ENCODE measurements at places on chromosomes 11 and 22.

DNA sequence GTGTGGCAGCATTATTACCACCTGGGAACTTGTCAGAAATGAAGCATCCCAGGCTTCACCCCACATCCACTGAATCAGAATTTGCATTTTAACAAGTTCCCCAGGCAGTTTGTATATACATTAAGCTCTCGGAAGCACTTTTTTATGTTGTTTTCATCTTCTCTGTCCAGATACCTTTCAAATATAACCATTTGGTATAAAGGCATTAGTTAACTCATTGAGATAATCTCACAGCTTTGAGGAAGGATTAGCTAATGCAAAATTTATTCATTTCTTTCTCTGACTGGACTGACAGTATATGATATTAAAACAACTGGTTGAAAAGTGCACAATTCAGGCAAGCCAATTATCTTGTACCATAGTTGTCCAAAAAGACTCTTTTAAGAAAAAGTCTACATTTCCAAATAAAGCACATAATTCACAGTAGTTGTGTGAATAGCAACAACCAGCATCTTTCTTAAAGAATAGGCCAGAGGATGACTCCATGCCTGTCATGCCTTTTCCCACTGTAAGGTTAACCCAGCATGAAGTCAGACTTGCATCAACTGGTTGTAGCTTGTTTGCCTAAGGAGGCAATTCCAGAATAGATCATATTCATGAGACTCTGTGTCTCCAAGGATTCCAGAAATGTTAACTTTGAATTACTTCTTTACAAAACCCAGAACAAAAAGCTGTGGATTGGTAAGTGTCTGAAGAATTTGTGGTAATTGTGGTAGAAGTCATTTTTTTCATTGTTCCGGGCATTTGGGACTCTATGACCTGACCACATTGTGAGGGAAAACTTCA, 254.3 kb upstream of the SESN3 start:
- DNase-seq = no peak

DNA sequence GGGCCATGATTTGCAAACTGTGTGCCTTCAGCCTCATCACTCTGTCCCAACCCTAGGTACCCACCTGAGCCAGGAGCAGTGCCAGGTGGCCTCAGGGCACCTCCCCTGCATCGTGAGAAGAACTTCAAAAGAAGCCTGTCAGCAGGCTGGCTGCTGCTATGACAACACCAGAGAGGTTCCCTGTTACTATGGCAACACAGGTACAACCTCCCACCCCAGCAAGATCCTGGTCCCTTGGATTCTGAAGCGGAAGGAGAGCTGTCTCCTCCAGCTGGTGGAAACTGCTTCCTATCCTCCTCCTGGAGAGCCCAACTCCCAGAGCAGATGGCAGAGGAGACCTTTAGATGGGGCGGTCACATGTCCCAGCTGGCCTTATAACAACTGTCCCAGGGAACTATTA, 2.9 kb downstream of the ZP1 start:
- DNase-seq = no peak

- no peak for DNase-seq
Observed at GRCh38 chr11:35126879-35127581, 11.9 kb upstream of the CD44 start.

- peak; percentile 33 for DNase-seq
Observed at GRCh38 chr11:17014321-17014832, at the start of gene PLEKHA7. Gene PLEKHA7 (minus strand): TSS chr11:17014414. CDS start chr11:17014401, 13 bp downstream.

- DNase-seq = no peak
Observed at GRCh38 chr22:20748731-20749428, 25.0 kb upstream of the SERPIND1 start.

DNA sequence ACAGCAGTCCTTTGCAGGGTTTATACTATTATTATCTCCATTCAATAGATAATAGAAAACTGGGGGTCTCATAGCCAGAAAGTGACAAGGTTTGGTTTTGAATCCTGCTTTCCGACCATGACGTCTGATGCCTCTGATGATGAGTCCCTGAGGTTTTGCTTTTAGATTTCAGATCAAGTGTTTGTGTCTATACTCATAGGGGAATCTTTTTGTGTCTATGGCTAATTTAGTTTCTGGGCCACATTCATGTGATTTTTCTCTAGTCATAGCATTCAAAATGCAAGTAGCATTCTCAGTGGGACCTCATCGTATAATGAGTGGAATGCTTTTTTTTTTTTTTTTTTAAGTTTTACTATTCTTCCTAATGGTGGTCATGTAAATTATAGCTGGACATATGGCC, 72.9 kb downstream of the TNRC6B start:
- no peak for DNase-seq

DNA sequence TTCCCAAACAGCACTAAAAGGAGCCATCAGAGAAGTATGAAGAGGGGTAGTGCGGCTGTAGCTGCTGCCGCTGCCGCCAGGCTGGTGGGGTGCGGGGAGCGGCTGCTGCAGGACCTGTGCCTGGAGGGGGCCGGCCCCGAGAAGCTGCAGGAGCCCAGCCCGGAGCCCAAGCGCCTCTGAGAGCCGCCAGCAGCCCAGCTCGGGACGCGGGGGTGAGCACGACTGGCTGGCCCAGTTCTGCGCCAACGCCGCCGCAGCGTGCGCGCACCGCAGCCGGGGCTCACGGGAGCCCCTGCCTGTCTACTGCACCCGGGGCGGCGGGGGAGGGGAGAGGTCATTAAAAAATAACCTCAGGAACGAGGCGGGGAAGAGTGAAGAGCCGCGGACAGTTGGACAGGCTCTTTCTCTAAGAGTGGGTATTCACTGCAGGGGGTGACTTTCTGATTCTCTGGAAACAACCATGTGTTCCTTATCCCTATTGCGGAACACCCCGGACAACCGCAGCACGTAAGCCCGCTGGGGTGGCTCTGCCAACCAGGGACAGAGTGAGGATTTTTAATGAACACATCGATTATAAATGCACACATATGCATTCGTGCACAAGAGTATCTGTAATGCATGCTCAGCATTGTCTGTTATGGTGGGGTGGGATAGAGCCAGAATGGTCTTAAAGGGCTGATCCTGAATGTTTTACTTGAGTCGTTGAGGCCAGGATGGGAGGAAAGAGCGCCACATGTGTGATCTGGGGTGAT, 453 bp downstream of the GAS2 start:
- peak; percentile 72 for DNase-seq

DNA sequence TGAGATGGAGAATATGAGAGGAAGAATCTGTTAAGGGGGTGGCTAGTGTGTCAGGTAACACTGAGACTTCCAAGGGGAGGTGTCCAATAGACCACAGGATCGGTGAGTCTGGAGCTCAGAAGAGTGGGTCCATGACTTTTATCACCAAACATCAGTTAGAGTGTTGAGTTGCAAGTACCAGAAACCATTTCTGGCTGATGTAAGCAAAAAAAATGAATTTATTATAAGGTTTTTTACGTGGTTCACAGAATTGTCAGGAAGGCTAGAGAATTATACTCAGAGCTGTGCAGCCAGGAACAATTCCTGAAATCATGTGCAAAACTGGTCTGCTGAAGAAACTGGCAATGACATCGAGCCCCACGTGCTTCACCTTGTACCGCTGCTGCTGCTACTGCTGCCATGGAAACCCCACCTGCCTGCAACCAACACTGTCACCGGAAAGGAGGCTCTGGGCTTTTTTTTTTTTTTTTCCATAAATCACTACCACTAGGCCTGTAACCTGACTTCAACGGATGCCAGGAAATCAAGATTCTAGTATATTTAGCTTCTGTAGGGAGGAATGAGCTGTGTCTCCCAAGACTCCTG, 16.6 kb upstream of the STK33 start:
- no peak for DNase-seq

- DNase-seq = no peak
Observed at GRCh38 chr11:22656130-22656529, 10.3 kb upstream of the GAS2 start.

DNA sequence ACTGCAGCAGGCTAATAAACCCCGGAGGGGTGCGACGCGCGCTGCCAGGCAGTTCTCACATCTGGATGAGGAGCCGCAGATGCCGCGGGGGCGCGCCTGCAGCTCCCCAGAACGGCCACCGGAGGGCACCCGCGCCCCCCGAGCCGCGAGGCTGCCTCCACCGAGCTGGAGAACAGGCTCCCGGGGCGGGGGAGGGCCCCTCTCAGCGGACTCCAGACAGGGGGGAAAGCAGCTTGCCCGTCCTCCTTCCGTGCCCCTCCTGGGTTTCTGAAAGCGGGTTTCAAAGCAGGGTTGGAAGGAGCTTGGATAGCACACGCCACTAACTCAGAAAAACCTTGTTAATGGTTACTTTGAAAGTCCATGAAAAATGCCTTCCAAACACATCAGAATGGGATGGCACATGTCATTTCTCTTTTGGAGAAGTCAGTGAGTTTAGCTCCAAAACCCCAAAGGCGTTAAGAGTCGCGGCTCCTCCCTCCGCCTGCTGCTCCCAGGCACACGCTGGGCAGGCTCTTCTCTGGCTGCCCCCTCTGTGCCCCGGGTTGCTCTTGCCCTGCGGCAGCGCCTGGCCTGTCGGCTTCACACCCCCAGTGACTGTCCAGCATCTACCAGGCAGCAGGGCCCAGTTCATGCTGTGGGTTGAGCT, 317.8 kb downstream of the NTM start:
- peak; percentile 77 for DNase-seq

GRCh38 chr11:100247704-100248103, 439.4 kb upstream of the ARHGAP42 start:
- DNase-seq = no peak

GRCh38 chr22:36864454-36865215, 3.8 kb downstream of the NCF4 start:
- DNase-seq = no peak

GRCh38 chr11:70568035-70568813, 169.9 kb downstream of the CTTN start:
- peak; percentile 29 for DNase-seq

DNA sequence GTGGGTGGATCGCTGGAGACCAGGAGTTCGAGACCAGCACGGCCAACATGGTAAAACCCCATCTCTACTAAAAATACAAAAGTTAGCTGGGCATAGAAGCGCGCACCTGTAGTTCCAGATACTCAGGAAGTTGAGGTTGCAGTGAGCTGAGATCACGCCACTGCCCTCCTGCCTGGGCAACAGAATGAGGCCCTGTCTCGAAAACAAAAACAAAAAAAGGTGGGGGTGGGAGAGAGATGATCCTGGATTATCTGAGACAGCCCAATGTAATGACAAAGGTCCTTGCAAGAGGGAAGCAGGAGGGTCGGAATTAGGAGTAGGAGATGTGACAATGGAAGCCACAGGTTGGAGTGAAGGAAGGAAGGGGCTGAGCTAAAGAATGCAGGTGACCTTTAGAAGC, 87.6 kb upstream of the APOA1 start:
- DNase-seq = no peak

- DNase-seq = no peak
Observed at GRCh38 chr11:8281266-8281665, 17.6 kb upstream of the LMO1 start.

- no peak for DNase-seq
Observed at GRCh38 chr22:19406281-19406811, 25.2 kb downstream of the HIRA start.

DNA sequence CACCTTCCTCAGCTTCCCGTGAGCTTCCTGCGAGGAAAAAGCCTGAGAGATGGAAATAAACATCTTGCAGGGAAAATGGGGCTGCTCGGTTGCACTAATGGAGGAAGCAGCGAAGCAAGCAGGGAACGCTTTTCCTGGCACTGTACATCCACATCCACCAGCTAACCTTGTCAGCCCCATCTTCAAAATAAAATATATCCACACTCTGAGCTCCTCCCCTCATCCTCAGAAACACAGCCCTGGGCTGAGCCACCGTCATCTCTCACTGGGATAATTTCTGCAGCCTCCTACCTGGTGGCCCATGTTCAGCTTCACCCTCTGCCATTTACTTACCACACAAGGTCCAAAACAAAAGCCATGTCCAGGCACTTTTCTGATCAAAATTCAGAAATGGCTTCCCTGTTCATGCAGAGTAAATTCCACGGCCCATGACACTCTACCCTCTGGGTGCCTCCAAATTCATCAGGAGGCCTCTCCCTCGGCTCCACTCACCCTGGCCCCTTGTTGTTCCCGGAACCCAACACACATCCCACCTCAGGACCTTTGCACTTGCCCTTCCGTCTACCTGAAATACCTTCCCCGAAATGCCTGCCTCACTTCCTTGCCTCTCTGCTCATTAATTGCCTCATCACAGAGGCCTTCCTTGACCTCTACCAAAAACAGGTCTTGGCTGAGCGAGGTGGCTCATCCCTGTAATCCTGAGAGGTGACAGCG, 13.0 kb downstream of the C11orf86 start:
- DNase-seq = no peak

GRCh38 chr11:102936864-102937509, 18.5 kb downstream of the MMP13 start:
- DNase-seq = no peak

DNA sequence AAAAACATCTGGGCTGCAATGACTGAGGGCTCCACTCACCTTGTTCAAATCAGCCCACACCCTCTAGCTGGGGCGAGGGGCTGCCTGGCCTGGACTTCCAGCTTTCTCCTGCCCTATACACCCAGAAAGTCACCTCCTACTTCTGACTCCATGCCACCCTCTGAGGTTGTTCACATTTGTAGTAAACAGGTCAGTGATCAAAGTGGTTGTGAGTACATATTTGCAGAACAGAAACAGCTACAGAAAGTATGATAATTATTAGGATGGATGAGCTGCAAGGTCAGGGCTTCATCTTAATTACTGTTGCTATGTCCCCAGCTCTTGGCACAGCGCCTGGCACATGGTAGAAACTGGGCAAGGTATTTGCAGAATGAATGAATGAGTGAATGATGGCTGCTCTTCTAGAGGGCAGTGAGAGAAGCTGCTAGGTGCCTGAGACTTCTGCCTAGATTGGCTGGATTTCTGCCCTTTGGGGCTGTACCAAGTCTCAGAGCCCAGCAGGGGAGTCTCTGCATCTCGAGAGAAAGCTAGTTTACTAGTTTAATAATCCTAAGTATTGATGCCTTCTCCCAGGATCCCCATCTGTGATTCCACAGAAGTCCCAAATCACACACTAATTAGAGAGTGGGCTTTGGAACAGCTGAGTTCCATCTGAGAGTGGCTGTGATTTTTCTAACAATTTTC, 36.0 kb downstream of the SYT13 start:
- DNase-seq = no peak

GRCh38 chr11:130161441-130162145, 2.0 kb downstream of the ST14 start:
- no peak for DNase-seq

Measured in glutamatergic neuron (in vitro differentiated cells).